ENCODE measurements at places on chromosomes 1 and 21. TPM values are rescaled to one million over a fixed set of nuclear protein-coding genes. Genes with fewer than 3 reads are reported as not detected.

DNA sequence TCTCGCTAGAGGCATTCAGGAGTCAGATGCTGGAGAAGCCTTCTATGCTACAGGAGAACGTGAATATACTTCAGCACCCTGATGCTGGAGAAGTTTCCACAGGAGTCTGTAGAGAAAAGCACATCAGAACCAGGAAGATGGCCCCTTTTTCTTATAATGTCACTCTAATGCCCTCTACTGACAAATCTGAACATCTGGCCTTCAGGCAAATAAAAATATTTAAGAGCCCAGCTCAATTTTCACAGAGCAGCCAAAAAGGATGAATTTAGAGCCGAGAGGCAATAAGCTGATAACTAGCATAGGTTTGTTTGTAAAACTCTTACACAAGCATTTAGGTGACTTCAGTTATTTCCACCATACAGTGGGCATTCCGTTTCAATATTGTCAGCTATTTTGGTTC is 3.8 kb upstream of the RRP15 start:
- no peak for DNase-seq

DNA sequence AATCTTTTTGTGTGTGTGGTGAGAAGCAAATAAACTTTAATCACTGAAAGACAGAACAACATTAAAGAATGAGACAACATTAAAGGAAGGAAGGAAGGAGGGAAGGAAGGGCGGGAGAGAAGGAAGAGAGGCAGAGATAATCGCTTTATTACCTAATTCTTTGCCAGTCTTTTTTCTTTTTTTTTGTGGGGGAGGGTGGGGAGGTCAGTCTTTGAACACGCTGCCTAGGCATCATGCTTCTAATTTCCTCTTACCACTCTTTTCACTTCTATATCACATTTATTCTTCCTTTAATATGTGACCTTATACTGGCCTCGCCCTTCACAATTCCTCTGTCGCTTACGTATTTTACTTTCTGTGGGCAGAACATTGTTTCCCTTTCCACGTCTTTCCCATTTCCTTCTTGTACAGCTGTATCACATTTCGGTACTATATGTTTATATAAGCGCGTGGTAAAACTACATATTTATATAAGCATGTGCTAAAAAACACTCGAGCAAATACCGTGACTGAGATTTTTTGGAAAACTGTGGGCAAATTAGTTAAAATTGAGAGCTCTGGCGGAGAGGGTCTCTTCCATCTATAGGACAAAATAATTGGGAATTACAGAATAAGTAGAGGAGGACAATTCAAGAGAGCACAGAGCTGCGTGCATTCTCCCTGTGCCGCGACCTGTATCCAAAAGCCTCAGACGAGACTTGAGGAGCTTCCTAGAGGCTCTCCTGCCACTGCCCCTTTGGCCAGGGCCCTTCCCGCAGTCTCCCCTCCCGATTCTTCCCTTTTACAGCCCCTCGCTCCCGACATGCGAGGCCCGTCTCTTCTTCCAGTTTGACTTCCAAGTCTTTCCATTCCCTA is 823 bp upstream of the PRKAA2 start:
- no peak for DNase-seq

DNA sequence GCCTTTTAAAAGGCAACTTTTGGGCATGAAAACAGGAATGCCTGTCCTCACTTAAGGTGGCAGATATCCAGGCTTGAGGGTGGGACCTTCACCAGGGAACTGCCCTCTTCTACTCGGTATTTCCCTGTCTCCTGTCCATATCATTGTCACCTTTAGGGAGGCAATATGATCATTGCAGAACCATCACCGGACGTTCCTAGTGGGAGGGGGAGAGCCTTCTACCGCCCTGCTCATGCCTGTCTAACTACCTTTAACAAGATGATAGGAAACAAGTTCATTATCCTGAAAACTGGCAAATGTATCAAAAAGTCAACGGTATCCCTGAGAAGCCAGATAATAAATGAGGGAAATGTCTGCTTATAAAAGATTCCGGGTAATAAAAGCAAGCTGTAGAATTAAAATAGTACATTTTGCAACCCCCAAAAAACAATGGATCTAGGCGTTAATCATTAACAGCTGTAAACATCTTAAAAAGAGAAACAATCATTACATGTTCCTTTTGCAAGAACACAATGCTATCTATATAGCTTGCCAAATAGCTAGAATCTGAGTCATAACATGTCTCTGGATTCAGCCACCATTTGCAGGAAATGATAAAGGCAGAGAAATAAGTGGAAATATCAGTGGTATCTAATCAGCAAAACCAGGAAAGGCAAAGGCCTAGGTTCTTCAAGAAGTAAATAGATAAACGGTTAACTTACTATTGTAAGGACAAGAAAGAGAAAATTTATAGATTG is 852.9 kb upstream of the ADGRL4 start:
- no peak for DNase-seq

- no peak for DNase-seq
Observed at GRCh38 chr1:8643542-8644536, 173.6 kb downstream of the RERE start.

DNA sequence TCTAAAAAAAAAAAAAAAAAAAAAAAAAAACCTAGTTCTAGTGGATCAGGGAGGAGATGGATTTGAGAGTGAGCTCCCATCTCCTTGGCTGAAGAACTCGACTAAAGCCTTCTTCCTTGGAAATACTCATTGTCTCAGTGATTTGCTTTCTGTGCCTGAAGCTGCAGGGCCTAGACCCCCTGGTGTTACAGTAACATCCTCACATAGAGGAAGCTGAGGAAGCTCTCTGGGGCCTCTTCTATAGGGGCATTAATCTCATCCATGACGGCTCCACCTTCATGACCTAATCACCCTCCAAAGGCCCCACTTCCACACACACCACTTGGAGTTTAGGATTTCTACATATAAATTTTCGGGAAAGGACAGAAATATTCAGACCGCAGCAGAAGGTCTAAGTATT is 95.9 kb upstream of the ETS2 start:
- no peak for DNase-seq

DNA sequence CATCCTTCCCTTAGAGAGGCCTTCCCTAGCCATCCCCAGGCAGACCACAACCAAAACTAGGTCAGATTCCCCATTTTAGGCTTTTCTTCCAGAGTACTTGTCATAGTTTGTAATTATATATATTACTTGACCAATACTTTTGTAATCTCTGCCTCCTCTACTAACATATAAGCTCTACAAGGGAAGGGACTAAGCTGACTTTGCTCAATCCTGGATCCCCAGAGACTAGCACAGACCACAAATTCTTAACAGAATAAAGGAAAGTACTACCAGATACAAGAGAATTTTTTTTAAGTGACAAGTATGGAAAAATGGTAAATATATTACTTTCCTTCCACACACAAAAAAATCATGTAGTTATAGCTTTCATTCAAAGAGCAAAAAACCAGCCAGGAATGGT is 2.0 kb downstream of the ZMYM6 start:
- DNase-seq, result no peak

DNA sequence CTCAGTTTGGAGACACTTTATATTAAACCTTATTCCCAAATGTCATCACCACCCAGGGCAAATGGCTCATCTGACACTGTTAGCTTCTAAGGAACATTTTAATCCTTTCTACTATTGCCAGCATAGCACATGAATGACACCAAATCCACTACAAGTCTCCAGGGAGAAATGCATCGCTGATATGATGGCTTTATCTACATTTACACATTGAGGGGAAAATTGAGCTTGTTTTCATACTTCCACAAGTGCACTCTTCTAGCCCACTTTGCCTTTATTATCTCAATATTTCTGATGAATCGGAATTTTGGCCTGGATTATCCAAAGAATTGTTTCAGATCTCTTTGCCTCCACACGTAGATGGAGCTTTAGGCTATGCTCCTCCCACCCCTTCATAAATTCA is 75.4 kb downstream of the RUNX1 start:
- no peak for DNase-seq

GRCh38 chr21:42580076-42580792 is 66.6 kb downstream of the SLC37A1 start:
- no peak for DNase-seq

DNA sequence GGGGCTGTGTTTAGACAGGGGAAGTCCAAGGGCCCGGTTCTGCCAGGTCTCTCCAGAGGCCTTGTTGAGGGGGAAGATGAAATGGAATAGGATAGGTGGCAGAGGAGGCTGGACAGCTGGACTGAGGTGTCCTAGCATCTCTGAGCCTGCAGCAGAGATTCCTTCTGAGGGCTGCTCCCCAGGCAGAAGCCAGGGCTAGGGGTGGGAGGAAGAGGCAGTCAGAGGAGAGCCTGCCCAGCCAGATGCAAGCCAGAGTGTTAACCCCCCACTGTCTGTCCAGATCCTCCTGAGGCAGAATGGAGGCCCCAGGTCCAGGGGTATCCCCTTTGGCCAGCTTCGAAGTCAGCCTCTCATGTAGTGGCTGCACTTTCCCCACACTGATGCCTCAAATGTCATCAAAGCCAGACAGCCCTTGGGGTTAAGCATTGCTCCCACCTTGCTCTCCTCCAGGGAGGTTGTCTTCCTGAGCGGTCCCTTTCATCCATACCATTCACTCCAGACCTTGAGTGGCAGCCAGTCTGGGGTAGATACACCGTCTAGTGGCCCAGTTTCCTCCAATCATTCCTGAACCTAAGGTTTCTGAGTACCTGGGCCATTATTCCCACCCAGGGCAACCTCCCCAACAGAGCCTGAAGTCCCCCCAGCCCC is 1.7 kb downstream of the CSF1 start:
- DNase-seq, result no peak

DNA sequence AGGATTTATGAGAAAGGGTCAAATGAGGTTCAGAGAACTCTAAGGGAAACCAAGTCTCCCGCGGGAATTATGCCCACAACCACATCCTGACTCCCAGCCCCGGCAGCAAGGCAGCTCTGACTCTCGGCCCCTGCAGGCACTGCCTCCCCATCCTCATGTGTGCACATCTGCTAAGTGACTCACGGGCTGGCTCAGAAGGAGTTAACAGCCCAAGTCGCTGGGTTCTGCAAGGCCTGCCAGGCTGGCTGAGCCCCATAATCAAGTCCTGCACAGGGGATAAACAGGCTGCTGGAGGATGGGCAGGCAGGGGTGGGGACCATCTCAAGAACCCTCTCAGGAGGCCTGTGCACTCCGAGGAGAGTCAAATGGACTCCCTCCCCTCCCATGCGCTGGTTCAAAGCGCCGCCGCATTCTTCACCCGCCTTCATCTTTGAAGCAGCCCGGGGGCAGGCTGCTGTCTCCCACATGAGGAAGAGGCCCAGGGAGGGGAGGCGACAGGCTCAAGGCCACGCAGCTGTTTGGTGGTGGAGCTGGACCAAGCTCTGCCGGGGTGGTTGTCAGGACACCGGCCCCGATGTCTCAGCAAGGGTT is 344.3 kb downstream of the MATN1 start:
- no peak for DNase-seq

DNA sequence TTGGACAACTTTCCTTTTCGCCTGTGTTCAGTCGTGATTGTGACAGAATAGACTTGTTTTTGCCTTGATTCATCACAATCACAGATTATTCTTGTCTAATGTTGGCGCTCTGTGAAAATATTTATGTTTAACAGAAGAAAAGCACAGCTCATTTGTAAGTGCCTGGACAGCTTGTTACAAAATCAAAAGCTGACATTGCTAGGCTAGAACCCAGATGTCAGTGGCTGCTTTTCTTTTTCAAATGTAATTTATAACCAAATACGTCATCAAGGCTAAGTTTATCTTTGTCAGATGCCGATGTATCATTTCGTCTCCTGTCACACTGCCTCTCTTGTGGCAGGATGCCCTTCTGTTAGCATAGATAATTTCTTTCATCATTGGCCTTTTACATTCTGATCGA is 1227.3 kb downstream of the PLA2G4A start:
- no peak for DNase-seq

AGBL4 gene
- total RNA-seq, result not detected

KIF2C gene
- 121 TPM for total RNA-seq

All from activated CD4-positive, alpha-beta T cell treated with anti-CD3 and anti-CD28 coated beads, Interleukin-2, amount 10 ng/mL, durations not matched to agents 7 days and 5 days (primary cell).